Activated naive CD4-positive, alpha-beta T cell treated with Interleukin-2 at 50 U/mL for 16 hours (primary cell): ENCODE measurements at places on chromosomes 2 and 18.

DNA sequence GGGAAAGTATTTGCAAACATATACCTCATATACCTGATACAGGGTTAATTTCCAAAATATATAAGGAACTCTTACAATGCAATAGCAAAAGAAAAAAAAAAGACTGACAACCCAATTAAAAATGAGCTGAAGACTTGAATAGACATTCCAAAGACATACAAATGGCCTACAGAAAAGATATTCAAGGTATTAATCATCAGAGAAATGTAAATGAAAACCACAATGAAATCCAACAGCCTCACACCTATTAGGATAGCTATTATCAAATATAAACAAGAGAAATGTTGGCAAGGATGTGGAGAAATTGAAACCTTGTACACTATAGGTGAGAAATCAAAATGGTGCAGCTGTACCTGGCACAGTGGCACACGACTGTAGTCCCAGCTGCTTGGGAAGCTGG lies 25.7 kb downstream of the NR4A2 start:
- DNase-seq, result no peak

GRCh38 chr2:71388214-71388613 lies 56.6 kb downstream of the ZNF638 start:
- no peak for DNase-seq

DNA sequence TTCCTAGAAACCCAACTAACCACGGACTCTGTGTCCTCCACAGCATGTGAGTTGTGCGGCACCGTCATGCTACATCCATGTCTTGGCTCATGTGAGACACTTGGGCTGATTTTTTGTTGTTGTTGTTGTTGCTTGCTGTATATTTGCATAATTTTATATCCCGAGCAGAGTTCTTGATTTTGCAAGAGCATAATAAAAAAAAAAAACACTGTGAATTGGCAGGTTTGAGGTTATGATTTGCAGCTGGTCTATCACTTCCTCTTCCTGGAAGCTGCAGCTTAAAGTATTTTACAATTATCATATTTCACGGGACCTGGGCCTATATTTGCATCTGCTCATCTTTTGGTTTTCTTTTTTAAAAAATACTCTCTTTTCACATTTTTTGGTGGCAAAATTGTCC lies 142.3 kb upstream of the NRP2 start:
- DNase-seq, result no peak

DNA sequence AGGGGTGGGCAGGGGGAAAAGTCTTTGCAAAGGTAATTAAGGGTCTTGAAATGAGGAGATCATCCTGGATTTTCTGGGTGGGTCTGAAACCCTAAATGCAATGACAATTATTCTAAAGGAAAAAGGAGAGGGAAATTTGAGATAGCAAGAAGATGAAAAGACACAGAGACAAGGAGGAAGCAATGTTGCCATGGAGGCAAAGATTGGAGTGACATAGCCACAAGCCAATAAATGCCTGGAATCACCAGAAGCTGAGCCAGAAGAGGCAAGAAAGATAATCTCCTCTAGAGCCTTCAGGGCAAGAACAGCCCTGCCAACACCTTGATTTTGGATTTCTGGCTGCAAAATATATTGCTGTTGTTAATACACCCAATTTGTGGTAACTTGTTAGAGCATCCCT lies 1246.3 kb upstream of the PIK3C3 start:
- no peak for DNase-seq

DNA sequence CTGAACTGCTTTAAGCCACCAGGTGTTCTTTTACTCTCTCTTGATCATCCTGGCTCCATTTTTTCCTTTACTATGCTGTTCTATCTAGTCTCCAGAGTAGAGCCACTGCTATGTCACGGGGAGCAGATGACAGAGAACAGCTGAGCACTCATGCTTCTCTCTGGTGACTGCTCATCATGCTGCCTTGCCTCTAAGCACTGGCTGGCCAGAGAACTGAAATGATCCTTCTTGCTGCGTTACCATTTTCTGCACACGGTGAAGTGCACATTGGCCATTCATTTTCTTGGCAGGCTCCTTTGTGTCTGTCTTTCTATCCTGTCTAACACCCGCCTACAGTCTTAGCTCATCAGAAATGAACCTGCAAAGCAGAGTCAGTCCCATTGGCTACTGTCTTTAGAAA lies 86.0 kb downstream of the KCTD1 start:
- DNase-seq, result no peak

GRCh38 chr18:79582978-79583377 lies 96.6 kb upstream of the CTDP1 start:
- no peak for DNase-seq

DNA sequence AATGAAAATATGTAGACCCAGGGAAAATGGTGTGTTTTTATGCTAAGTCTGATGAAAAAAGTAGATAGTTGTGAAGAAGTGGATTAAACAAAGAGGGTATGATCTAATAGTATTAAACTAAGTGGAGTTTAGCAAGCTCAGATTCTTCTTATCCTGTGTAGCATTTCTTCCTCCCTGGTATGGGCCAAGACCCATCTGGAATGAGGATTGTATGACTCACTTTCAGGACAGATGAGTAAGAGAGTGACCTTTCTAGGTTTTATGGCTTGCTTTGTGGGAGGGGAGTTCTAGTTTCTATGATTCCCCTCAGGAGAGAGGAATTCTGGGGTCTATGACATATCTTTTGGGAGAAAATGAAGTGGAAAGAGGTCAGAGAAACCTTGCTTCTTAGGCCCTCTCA lies 550.1 kb downstream of the SPAG16 start:
- no peak for DNase-seq

DNA sequence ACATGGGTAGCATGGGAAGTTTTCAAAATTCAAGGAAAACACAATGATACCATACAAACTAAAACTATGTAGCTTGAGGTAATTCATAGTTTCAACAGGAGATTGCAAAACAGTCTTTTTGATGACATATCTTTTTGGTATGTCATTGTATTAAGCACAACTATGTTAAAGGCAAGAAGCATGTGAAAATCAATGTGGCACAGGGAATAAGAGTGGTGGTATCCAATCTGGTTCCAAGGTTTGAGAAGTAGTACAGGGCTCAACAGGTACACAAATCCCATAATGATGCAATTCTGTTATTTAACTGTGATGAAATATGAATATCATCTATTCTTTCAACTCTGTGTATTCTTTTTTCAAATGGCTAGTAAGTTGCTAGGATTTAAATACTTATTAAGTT lies 16.4 kb upstream of the DLX2 start:
- no peak for DNase-seq

GRCh38 chr2:22056621-22057132 lies 932.9 kb downstream of the TDRD15 start:
- no peak for DNase-seq

- DNase-seq, result no peak
These were observed 72.0 kb upstream of the ACVR2A start for GRCh38 chr2:147772781-147773180.

- peak; percentile 7 for DNase-seq
These were observed 833 bp downstream of the AFG3L2 start for GRCh38 chr18:12376034-12376753.

- no peak for DNase-seq
These were observed 6.4 kb downstream of the GALNT14 start for GRCh38 chr2:31131871-31132270.

DNA sequence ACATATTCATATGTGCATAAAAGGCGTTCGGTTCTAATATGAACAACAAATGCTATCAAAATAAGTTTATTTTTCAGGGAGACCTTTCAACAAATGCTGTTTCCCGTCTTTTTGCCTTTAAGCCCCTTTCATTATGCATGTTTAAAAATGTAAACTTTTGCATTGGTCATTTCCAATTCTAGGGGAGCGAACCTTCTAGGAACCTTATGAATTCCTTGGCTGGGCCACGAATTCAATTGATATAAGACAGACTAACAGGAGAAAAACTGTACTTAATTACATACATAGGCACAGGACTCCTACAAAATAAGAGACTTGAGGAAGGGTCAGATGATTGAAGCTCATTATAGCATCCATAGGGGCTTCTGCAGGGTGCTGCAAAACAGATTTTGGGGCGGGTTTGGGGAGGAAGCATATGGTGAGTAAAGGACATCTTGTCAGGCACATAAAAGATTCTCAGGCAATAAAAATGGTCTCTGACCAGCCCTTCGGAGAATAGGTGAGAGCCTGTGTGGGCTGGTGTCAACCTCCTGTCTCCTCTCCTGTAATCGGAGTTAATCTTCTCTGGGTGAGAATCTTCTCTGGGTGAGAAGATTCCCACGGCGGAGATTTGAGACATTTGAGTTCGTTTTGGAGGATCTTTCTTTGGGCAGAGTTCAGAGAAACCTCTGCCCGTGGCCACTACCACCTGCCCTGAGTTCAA lies 1.7 kb downstream of the TNFRSF11A start:
- no peak for DNase-seq

DNA sequence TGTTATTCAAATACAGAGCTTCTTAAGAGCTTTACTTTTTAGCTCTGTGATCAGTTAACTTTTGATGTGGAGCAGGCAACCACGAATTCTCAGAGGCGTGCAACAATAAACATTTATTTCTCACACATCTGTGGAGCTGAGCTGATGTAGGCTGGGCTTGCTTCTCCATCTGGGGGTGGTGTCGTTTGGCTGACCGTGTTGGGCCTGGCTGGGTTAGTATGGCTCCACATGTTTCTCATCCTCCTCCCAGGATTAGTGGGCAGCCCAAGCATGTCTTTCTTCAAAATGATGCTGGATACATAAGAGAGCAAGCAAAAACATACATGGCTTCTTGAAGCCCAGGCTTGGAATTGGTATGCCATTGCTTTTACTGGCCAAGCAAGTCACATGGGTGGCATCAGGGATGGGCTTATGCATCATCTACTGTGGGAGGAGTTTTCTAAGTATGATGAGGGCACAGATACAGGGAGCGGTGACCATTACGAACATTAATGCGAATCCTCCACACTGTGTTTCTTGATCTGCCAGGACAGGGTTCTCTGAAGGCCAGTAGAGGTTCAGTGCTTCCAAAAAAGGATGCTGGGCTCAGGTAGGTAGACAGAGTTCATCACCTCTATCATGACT lies 157.0 kb upstream of the TNP1 start:
- no peak for DNase-seq
